ENCODE measurements at places on chromosomes 6 and 20.

DNA sequence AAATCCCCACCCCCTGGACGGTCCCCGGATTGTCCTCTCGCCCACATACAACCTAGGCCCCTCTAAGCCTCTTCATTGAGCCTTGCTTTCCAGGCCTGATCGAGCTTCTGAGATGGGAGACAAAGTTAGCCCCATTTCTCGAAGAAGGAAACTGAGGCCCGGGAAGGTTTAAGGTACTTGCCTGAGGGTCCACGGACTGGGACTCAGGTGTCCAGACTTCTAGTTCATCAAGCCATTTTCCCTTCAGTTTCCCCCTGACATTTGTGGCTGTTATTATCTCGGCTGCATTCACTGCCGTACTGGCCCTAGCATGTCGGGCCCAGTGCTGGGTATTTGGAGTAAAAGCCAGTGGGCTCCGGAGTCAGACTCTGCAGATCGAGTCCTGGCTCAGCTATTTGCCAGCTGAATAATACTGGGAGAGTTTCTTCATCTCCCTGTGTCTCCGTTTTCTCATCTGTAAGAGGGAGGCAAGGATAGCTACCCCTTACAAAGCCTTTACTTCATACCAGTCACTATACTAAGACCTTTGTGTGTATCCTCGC lies 633 bp downstream of the RPRD1B start:
- no peak for DNase-seq

DNA sequence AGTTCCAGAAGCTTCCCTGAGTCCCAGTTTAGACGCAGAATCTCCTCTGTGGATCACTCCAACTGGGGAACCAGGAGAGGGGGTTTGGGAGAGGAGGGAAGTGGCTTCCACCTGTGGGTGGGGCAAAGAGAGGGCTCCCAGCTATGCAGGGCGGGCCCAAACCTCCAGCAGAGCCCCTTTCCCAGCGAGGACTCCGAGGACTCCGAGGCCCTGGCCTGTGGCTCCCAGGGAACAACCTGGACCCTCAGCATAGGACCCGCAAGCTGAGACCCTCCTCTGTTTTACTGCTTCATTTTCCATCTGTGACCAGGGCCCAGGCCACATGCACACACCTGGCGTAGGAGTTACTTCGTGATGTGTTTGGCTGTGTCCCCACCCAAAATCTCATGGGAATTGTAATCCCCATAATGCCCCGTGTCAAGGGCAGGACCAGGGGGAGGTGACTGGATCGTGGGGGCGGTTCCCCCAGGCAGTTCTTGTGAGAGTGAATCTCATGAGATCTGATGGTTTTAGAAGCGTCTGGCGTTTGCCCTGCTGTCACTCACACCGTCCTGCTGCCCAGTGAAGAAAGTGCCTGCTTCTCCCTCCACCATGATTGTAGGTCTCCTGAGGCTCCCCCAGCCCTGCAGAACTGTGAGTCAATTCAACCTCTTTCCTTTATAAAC lies 27.9 kb downstream of the NTSR1 start:
- no peak for DNase-seq

DNA sequence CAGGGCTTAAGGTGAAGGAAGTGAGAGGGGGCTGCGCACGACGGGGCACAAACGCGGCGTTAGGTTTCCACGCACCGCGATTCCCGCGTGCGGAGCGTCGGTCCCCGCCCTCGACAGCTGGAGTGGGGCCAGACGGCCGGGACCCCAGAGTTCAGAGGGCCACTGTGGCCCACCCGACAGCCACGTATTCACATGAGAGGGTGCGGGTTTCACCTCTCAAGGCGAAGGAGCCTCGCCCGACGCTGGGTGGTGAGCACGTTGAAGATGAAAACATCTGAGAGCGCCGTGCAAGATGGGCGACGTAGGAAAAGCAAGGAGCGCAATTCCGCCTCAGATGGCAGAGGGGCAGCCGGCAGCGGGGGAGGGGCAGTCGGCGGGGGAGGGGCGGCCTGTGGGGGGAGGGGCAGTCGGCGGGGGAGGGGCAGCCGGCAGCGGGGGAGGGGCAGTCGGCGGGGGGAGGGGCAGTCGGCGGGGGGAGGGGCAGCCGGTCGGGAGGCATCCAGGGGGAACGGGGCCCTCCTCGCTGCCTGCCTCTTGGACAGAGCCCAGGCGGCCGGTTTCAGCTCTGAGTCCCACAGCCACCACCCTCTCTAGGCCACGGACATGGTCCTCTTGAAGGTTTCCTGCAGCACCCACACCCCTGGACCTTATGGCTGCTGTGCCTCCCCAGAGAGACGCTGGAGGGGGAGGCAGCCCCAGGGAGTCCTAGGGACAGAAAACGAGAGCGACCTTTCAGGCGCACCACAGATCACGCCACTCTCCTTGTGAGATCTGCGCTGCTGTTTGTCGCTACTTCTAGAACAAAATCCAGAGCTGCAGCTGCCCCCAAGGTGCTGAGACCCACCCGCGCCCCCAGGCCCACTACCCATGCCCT lies 113.7 kb downstream of the DLL1 start:
- no peak for DNase-seq

DNA sequence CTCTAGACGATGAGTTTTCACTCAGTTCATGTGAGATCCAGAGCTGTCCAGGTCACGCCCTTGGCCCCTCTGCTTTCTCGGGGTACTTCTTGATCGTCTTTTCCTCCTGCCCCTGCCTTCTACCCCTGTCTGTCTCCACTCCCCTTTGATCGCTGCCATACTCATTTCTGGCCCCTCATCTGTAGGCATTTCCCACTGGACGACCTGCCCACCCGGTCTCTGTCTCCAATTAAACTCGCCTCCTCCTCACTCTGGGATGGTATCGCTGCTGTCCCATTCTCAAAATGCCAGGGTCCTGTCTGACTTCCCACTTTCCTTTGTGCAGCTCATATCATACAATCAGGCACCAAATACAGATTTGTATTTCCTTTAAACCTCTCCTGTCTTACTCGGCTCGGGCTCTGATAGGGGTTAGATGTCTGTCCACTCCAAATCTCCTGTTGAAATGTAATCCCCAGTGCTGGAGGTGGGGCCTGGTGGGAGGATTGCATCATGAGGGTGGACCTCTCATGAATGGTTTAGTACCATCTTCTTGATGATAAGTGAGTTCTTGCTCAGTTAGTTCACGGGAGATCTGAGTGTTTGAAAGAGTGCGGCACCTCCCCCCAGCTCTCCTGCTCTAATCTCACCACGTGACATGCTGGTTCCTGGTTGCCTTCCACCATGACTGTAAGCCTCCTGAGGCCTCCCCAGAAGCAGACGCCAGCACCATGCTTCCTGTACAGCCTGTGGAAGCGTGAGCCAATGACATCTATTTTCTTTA lies 3.5 kb upstream of the SYNJ2 start:
- no peak for DNase-seq

DNA sequence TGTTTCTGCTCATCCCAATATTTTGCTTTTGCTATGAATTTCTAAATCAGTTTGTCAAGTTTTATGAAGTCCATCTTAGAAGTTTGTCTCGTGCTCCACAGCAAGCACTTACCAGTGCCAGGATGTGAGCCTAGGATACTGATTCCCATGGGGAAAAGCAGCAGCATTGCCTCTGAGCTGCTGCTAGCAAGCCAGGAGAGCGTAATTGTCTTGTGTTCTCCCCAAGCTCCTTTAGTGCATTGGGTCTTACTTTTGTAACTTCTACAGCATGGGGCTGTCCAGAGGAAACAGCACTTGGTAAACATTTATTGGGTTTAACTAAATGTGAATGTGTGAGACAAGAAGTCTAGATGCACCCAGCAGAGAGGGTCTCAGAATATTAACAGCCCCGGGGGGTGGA lies 76.1 kb downstream of the RNF182 start:
- no peak for DNase-seq

DNA sequence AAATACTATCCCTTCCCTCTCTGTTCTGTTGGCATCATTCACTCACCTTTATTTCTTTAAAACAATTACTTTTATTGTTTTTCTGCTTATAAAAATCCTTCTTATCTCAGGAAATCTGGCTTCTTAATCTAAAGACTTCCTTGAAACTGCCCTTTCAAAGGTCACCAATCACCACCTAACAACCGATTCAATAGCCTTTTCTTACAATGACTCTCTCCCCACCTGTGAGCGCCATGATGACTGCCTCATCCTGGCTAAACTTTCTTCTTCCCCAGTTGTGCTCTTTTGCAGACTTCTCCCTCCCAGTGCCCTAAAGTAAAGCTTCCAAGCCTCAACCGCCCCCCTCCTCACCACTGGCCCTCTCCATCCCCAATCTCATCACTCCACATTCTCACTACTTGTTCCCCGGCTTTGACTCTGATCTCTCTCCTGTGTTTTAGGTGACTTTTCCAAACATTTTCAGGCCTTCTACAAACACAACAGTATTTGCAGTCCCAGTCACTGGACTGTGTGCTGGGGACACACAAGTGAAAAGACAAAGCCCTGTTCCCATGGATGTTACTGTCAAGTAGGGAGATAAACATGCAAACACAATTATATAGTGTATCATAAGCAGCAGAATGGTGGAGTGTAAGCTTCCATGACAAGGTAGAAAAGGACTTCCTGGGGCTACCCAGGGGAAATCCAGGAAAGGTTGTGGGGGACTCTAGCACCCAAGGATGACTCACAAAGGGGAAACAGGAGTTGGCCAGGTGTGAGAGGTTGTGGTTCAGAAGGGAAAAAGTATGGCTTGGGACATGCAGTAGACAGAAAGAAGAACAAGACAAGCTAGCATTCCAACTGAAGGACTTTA lies 12.8 kb downstream of the NHSL1 start:
- DNase-seq = no peak
